ENCODE measurements at places on chromosomes 1 and 21.

DNA sequence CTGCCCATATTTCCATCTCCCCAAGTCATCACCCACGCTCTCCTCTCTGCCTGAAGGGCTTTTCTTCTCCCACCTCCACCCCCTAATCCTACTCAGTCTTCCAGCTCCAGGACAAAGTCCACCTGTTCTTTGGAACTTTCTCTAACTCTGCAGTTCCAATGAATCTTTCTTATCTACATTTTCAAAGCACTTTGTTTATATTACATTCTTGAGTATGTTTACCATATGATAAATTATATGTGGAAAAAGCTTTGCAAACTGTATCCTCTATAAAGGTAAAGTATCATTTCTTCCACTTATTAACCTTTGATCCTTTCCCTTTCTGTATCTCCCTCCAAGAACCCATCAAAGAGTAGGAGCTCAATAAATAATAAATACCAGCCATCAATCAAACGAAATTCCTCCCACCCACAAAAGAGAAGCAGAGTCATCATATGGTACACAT is 39.7 kb downstream of the TTC13 start:
- DNase-seq, result no peak

GRCh38 chr1:7258589-7259135 is 473.4 kb downstream of the CAMTA1 start:
- no peak for DNase-seq

GRCh38 chr1:183827801-183828200 is 22.9 kb downstream of the RGL1 start:
- no peak for DNase-seq

DNA sequence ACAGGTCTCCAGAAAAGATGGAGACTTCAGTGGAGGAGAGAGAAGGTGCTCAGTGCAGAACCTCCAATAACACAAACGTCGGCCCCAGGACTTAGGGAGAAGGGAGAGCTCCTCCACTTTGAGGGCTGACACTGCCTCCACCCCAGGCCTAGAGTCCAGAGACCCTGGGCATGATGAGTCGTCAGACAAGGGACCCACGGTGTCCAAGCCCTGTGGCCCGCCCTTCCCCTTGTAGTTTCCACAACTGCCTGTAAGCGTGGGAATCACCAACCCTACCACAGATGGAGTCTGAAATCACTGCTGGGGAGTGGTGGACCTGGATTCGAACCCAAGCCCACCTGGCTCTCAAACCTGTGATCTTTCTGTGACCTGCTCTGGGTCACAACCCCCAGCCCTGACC is 281.1 kb downstream of the NPHP4 start:
- DNase-seq, result no peak

DNA sequence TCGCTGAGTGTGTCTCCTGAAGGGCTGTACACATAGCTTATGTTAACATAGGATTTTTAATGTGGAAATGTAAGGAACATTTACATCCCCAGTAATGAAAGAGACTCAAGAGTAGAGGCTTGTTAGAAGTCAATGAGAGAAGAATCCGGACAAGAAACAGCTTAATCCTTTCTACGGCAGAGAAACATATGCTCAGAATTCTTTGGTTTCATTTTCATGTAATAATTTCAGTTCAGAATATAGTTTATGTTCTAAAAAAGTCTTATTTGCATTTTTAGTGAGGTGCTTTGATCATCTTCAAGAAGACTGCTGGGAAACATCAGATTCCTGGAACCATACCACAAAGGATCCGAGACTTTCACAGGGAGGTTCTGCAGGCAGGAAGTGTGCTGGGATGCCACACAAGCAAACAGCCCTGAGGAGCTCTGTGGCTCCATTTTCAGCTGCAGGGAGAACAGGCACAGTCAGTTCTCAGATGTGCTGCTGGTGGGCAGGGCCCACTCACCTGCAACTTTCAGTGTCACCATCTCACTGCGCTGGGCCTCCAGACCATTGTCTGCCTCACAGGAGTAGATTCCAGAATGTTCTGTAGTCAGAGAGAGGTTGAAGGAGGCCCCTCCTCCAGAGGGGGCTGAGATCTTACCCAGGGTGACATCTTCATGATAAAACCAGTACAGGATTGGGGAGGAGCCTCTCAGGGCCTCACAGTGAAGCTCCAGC is 28.4 kb downstream of the FCRL5 start:
- DNase-seq, result no peak

DNA sequence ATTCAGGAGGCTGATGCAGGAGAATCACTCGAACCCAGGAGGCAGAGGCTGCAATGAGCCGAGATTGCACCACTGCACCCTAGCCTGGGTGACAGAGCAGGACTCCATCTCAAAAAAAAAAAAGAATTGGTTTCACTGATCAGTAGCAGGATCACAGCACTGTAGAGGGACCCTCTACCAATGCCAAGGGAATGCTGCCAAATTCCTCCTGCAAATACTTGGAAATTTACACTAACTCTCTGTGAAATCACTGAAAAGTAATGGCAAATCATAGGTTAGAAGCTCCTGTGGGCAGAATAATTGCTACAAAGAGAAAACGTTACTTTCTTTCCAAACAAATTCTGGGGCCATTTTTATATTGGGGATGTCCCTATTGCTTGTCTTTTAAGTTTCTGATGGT is 6.7 kb upstream of the GPR25 start:
- DNase-seq, result no peak

DNA sequence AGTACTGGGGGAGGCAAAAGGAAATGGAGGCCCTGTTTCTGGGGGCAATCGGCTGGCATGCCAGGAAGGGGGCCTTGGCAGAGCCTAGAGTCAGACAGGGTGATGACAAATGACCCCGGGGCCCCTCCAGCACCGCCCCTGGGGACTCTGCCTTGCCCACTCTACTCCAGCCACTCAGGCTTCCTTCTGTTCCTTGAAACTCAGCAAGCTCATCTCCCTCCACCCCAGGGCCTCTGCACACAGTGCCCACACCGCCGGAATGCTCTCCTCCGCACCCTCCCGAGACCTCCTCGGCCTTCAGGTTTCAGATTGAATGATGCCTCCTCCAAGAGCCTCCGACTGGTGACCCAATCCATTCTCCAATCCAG is 122.5 kb upstream of the ZBTB40 start:
- no peak for DNase-seq

- DNase-seq, result no peak
Observed at GRCh38 chr1:201126832-201127754, at the start of gene ASCL5. ASCL5 (minus strand) TSS chr1:201127184; CDS start chr1:201115372, 11,812 bp downstream.

DNA sequence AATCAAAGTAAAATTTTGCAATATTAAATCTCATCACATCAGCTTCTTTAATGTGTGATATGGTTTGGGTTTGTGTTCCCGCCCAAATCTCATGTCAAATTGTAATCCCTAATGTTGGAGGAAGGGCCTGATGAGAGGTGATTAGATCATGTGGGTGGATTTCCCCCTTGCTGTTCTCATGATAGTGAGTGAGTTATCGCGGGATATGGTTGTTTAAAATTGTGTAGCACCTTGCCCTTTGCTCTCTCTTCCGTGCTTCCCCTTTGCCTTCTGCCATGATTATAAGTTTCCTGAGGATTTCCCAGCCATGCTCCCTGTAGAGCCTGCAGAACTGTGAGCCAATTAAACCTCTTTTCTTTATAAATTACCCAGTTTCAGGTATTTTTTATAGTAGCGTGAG is 131.9 kb downstream of the ZNF326 start:
- DNase-seq, result no peak

Measured in neuronal stem cell (in vitro differentiated cells).